ENCODE measurements at places on chromosomes 6 and 20.

- DNase-seq: no peak
Measured at GRCh38 chr6:14130435-14131075, 13.0 kb downstream of the CD83 start.

- DNase-seq: no peak
Measured at GRCh38 chr6:75155631-75156030, 50.2 kb downstream of the COL12A1 start.

GRCh38 chr6:39130691-39131090, 15.7 kb upstream of the SAYSD1 start:
- DNase-seq: no peak

GRCh38 chr6:166474721-166475565, 92.2 kb upstream of the MPC1 start:
- no peak for DNase-seq

DNA sequence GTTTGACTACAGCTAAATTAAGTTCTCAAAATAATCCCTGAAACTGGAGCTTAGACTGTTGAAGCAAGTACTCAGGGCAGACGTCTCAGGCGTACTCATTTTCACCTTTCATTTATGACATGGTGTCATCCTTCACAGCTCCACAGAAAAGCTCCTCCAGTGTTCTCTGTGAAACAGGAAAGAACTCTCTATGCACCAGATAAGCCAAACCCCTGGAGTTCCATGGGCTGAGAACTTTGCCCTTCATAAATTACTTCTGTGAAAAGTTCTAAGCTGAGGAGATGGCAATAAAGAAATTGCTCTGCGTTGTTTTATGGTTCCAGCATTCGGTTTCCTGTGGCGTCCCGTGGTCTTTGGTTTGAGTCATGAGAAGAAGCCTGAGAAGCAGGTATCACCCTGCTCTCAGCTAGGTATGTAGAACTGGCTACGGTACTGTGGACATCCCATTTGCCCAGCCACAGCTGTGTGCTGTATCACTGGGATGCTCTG, 20.2 kb upstream of the RREB1 start:
- no peak for DNase-seq

GRCh38 chr20:5127204-5127858, 523 bp downstream of the CDS2 start:
- peak; percentile 50 for DNase-seq

- no peak for DNase-seq
Measured at GRCh38 chr20:56433880-56434255, 21.8 kb downstream of the CASS4 start.
